Gastrocnemius medialis (tissue), 4 donors: ENCODE measurements at places on chromosomes 11 and 22. TPM values are rescaled to one million over a fixed set of nuclear protein-coding genes. Genes with fewer than 3 reads are reported as not detected.

- no peak overlapping the region for H3K4me3 ChIP-seq
- no peaks in the 10 kb centered on the region for H3K36me3 ChIP-seq
- H3K27me3 ChIP-seq = no peaks in the 10 kb centered on the region
- H3K27ac ChIP-seq = no peak overlapping the region
- DNase-seq = no peak
Measured at GRCh38 chr11:32225571-32226285, 134.9 kb downstream of the RCN1 start.

The IGLL1 gene
- not detected for total RNA-seq

GRCh38 chr11:14258221-14258935, 100.6 kb downstream of the RRAS2 start:
- no peak overlapping the region for H3K4me3 ChIP-seq
- no peaks in the 10 kb centered on the region for H3K4me1 ChIP-seq
- no peaks in the 10 kb centered on the region for H3K27me3 ChIP-seq
- H3K27ac ChIP-seq = no peak overlapping the region

- no peaks in the 10 kb centered on the region for H3K36me3 ChIP-seq
- H3K4me3 ChIP-seq = no peak overlapping the region
- H3K27ac ChIP-seq = peak overlapping the region; percentile 13
- peak; percentile 76 for DNase-seq
- peaks cover 25% of the 10 kb centered on the region for H3K4me1 ChIP-seq
- H3K27me3 ChIP-seq = no peaks in the 10 kb centered on the region
Measured at GRCh38 chr11:111982019-111982464, 43.2 kb upstream of the DLAT start.

The MUC2 gene
- 0.90 TPM for total RNA-seq

GRCh38 chr11:64744544-64745188, 724 bp upstream of the RASGRP2 start:
- peaks cover 32% of the 10 kb centered on the region for H3K4me1 ChIP-seq
- no peak for DNase-seq
- no peaks in the 10 kb centered on the region for H3K36me3 ChIP-seq
- H3K27ac ChIP-seq = peak overlapping the region; percentile 89

The FGF19 gene
- total RNA-seq = not detected

GRCh38 chr22:47175151-47176025, 412.9 kb downstream of the TBC1D22A start:
- no peaks in the 10 kb centered on the region for H3K27me3 ChIP-seq
- no peak for DNase-seq
- H3K36me3 ChIP-seq = no peaks in the 10 kb centered on the region
- no peak overlapping the region for H3K4me3 ChIP-seq

DNA sequence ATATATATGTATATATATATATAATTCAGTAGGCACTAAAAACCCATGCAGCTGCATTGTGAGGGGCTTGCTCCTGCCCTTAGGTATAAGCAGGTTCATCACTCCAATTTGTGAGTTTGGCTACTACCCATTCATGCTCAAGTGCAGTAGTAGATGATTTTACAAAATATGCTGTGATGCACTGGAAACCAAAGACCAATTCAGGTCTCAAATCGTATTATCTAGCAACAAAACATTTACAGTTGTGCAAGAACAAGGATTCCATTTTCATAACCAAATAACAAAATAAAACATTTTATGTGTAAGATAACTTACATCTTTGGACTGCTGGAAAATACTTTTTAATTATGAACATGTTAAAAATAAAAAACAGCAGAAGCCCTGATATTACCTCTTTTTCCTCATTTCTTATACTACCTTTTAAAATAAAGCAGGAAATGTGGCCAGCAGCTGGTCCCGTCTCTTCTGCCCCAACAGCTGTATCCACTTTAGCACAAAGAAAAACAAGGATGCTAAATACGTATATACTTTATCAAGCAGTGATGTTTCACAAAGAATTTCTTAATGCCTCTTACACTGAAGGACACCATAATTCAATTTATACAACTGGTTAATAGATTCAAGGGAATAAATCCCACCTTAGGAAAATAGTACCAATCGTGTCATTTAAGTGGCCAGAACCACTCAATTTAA, 2.8 kb downstream of the CREBZF start:
- DNase-seq = no peak
- H3K4me1 ChIP-seq = peaks cover 68% of the 10 kb centered on the region
- no peaks in the 10 kb centered on the region for H3K27me3 ChIP-seq
- H3K4me3 ChIP-seq = peak overlapping the region; percentile 91
- no peaks in the 10 kb centered on the region for H3K36me3 ChIP-seq

DNA sequence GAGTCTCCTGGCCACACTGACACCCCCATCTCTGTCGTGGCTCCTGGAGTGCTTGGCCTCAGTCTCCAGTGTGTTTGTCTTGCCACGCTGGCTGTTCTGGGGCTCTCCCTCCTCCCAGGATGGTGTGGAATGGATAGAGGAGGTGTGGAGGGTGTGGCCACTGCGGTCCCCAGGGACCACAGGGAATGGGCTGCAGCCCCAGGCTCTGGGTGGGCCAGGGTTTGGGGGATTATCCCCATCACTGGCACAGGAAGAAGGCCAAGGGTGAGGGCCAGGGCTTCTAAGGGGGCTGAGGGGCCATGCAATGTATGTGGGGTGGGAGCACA, 8.1 kb downstream of the GNAZ start:
- no peaks in the 10 kb centered on the region for H3K4me1 ChIP-seq
- H3K36me3 ChIP-seq = no peaks in the 10 kb centered on the region
- no peak for DNase-seq
- no peak overlapping the region for H3K27ac ChIP-seq

The WNT7B gene
- not detected for total RNA-seq

- H3K4me3 ChIP-seq = no peak overlapping the region
- H3K36me3 ChIP-seq = no peaks in the 10 kb centered on the region
- no peaks in the 10 kb centered on the region for H3K27me3 ChIP-seq
- H3K27ac ChIP-seq = no peak overlapping the region
- DNase-seq = no peak
Measured at GRCh38 chr11:119983240-119983732, 154.6 kb downstream of the TRIM29 start.

The OR56A1 gene
- not detected for total RNA-seq

The FXYD6 gene
- 2.9 TPM for total RNA-seq

- DNase-seq = no peak
- H3K4me1 ChIP-seq = peaks cover 79% of the 10 kb centered on the region
- no peak overlapping the region for H3K4me3 ChIP-seq
Measured at GRCh38 chr22:44031158-44031952, 7.3 kb downstream of the PARVB start.

The WDR74 gene
- total RNA-seq = 133 TPM

The SPDYC gene
- total RNA-seq = not detected

DNA sequence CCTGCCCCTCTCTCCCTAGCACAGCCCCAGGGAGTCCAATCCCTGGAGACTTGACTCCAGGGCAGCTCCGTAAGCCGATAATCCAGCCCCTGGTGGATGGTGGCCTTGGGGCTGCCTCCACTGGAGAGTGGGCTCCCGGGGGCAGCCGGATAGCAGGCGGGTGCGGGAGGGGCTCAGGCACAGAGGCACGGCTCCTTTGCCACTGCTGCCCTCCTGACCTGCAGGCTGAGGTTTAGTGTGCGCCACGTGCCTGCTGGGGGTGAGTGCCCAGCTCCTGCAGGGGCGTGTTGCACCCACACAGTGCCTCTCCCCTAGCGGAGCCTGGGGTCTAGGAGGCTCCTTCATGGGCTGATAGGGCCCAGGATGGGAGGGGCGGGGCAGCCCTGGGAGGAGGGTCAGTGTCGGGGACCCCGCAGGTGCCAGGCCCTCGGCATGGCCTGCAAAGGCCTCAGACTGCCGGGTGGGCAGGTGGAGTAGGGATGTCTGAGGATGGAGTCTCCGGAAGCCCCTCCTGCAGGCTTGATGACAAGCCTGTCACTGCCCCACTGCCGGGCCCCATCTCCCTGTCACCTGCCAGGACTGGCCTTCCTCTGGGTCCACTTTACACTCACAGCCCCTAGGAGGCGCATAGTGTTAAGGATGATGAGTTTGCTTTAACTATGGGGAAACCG, 5.6 kb downstream of the DUSP8 start:
- H3K27me3 ChIP-seq = no peaks in the 10 kb centered on the region
- no peaks in the 10 kb centered on the region for H3K36me3 ChIP-seq
- no peak overlapping the region for H3K4me3 ChIP-seq
- no peak for DNase-seq

The ARHGAP32 gene
- 17.0 TPM for total RNA-seq

The HOATZ gene
- not detected for total RNA-seq
